A172 (cell line): ENCODE measurements at places on chromosomes 2 and 18. TPM values are rescaled to one million over a fixed set of nuclear protein-coding genes. Genes with fewer than 3 reads are reported as not detected.
A peak's percentile ranks its signal among the peaks of the same experiment; 100 is the strongest.

Gene MROH2A
- total RNA-seq: 0.48 TPM in 1 of 2 replicates, not detected in the other

Gene TMEM127
- total RNA-seq: 35.0 and 37.8 TPM in 2 replicates

Gene CNGA3
- not detected in 2 replicates for total RNA-seq

Gene RTKN
- total RNA-seq: 23.1 and 33.3 TPM in 2 replicates

Gene NETO1
- 19.6 and 27.4 TPM in 2 replicates for total RNA-seq

Gene RGPD4
- total RNA-seq: not detected in 2 replicates

Gene PLCD4
- 1.3 and 6.9 TPM in 2 replicates for total RNA-seq

DNA sequence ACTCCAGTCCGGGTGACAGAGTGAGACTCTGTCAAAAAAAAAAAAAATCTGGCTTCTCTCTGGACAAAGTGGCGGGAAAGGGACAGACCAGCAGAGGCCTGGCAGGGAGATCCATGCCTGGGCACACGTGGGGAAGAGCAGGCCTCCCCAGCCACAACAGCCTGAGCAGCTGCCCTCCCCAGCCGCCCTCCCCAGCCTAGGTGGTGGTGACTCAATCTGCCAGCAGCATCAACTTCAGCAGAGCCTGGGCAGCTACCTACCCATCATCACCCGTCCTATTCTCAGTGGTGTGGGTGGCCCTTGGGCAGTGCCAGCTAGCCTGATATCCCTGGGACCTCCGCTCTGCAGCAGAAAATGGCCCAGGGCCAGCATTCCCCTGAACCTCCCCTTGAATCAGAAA, 612.4 kb downstream of the FBXO15 start:
- DNase-seq: no peak

DNA sequence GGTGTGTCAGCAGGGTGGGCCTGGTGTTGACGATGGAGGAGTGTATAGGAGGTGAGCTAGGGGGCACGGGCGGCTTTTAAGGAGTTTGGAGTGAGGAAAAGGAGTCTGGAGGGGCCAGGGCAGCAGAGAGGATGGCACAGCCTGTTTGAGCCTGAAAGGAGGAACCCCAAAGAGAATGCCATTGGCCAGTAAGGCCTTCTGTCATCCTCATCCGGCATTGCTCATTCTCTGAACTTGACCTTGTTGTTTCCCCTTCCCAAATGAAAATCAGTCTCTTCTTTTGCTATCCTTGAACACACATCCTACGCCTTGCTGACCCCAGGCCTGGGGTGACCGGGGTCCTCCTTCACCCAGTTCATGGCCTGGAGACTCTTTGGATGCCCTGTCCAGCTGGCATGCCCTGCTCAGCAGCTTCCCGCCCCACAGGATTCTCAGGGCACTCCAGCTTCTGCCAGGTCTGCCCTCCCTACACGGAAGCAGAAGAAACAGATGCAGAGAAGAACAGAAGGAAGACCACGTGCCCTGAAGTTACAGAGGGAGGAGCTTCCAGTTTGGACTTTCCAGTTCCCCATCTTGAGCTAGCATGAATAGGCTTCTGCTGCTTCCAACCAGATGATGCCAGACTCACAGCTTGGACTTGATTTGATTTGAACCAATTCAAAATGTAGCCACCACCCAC, 20.5 kb upstream of the KIF3C start:
- no peak for DNase-seq

DNA sequence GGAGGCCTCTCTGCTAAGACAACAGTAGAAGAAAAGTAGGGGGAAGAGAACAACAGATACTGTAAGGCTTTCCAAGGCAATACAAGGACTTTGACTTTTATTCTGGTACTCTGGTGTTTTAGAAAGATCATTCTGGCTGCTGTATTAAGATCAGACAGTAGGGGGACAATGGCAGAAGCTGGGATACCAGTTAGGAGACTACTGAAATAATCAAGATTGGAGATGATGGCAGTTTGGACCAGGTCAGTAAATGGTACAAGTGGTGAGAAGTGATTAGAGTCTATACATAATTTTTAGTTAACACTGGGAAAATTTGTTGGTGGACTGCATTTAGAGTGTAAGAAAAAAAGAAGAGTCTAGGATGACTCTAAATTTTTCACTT, 139.7 kb downstream of the ROCK1 start:
- DNase-seq: peak; percentile 38

- no peak for DNase-seq
Measured at GRCh38 chr2:222298311-222299150, at the start of gene PAX3. PAX3 (minus strand) TSS chr2:222298998; CDS start chr2:222298615, 383 bp downstream.

- peak; percentile 55 for DNase-seq
Measured at GRCh38 chr2:235793163-235793752, 299.4 kb downstream of the AGAP1 start.

DNA sequence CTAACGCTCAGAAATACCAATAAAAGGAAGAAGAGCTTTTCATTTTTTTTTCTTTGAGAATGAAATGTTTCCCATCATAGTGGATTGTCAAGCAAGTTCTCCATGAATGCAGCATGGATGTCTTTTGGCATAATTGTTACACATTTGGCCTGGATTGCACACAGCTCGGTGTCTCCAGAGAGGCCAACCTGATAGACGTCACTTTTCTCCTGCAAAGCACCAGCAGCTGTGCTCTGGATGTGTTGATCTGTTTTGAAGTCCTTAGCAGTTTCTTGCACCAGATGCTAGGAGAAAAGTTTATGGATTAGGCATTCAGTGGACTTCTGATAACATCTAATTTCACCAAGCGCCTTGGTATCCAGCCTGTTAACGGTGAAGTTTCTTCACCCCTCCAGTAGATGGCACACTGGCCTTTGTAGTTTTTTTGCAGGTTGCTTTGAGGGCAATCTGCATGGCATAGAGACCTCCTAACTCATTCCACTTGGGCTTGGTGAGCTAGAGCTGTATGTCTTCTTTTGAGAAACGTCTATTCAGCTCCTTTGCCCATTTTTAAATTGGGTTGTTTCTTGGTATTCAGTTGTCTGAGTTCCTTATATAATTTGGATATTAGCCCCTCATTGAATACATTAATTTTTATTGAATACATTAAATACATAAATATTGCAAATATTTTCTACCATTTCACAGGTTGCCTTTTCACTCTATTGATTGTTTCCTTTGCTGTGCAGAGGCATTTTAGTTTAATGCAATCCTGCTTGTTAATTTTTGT, 59.7 kb downstream of the PTH2R start:
- DNase-seq: peak; percentile 45

DNA sequence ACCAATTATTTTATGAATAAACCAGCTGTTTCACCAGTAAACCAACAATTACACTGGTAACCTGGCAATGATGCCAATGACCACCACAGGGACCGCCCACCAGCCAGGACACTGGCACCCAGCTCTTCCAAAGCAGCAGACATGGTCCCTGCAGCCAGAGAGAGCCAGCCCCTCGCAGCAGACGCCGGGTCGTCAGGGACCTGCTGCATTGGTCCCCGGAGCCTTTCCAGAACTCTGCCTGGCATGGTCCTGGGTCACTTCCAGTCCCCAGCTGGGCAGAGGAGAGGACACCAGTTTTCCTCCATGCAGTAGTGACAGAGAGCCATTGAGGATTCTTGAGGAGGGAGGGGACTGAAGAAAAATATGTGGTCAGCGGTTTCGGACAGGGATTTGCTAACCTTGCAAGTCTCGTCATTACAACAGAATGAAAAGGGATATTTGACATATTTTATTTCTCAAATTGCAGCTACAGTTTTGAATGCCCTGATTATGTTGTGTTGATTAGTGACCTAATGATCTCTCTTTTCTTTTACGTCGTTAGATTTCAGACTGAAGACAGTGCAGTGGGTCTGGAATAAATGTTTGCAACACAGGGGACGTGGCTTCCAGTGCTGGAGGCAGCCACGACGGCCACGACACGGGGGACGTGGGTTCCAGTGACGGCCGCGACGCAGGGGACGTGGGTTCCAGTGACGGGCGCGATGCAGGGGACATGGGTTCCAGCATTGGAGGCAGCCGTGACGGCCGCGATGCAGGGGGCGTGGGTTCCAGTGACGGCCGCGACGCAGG, 154.5 kb downstream of the TPO start:
- DNase-seq: no peak

DNA sequence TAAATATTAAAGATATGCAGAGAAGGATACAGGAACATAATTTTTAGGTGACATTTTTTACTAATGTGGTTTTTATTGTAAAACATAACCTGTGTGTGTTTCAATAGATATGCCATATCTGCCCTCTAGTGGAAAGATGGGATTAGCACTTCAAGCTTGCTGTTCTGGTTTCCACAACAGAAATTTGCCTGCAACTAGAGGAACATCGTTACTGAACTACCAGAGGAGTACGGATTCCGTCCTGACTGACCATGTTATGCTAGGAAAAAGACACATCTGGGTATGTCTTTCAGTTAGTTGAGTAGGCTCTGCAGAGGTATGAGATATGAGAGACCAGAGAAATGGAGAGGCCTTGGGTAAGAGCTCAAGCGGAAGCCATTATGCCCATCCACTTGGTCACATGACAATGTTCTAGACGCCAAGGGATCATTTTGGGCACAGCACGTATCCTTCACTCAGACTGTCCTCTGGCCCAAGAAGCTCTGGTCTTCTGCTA, 104.9 kb downstream of the MBD2 start:
- peak; percentile 42 for DNase-seq

GRCh38 chr2:70851704-70852103, 16.1 kb upstream of the CD207 start:
- peak; percentile 30 for DNase-seq

GRCh38 chr2:15299904-15300520, 261.1 kb downstream of the NBAS start:
- no peak for DNase-seq
